ENCODE measurements at places on chromosomes 3 and 15.

DNA sequence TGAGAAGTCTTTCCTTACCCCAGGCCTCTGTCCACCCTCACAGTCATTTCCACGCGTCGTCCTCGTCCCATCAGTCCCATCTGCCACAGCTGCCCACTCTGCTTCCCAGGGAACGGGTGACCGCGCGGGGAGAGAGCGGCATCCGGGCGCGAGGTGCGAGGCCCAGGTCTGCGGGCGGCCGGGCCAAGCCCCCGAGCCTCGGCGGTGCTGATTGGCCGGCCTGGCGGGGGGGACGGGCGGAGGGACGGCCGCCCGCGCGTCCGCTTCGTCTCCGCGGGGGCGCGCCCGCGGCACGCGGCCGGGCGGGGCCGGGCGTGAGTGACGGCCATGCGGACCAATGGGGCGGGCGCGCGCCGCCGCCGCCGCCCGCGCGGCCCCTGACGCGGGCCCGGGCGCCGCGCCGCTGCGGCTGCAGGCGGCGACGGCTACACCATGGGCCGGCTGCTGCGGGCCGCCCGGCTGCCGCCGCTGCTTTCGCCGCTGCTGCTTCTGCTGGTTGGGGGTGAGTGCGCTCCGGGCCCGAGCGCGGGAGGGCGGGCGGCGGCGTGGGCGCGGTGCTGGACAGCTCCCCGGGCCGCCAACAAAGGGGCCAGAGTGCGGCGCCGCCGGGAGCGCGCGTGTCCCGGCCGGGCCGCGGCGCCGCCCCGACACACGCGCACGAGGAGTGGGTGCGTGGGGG, at the start of gene PODXL2:
TSS of gene PODXL2 (plus strand) at position 398 of the 679 bp plus-strand sequence. CDS start at position 433, 35 bp downstream.
- DNase-seq = peak; percentile 30

- peak; percentile 76 for DNase-seq
Observed at GRCh38 chr15:31263751-31264558, 62.7 kb upstream of the KLF13 start.

DNA sequence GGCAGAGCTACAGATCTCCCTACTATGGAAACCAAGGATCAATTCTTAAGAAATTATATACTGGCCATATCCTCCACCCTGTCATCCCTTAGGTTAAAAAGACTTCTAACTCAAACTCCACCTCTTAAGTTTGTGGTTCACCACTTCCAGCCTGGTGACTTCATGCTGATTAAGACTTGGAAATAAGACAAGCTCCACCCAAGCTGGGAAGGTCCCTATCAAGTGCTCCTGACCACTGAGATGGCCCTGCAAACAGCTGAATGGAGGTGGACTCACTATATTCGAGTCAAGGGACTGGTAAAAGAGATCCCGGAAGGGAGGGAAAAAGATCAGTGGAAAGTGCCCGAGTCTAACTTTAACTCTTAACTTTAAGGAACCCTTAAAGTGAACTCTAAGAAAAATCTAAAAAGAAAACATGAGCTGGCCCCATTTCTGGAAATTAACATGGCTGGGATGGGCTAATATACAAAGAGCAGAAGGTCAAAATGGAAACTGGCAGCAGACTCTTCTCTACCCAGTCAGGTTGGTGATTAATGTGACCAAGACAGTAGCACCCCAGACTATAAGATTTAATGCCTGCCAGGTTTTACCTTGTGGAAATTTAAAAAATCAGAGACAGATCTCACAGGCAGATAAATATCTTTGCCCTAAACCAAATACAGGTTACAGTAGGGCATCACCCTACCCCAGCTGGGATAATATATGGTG, 43.9 kb downstream of the PPCDC start:
- DNase-seq = peak; percentile 14

- DNase-seq = no peak
Observed at GRCh38 chr3:5250467-5251195, 63.1 kb downstream of the EDEM1 start.

- no peak for DNase-seq
Observed at GRCh38 chr3:45844616-45845015, 2.7 kb upstream of the LZTFL1 start.

DNA sequence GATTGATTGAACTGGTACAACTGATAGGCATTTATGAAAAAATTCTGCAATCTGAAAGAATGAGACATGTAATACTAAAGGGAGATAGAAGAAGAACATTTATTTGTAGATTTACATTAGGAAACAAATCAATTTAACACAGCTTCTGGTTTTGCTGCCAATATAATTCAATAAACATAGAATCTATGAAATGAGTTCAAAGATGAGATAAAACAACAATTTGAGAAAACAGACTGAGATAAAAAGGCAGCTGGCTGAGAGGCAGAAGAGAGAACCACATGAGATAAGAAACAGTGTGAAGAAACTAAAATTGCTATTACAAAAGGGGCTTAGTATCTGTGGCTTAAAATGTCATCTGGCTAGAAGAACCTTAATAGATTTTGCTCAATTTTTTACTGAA, 176.6 kb downstream of the PYDC2 start:
- no peak for DNase-seq

GRCh38 chr15:92151741-92152140, 241.9 kb upstream of the ST8SIA2 start:
- DNase-seq = no peak

GRCh38 chr15:87567406-87568030, 689.0 kb downstream of the NTRK3 start:
- DNase-seq = no peak

GRCh38 chr3:117553461-117553860, 843.9 kb downstream of the TUSC7 start:
- DNase-seq = no peak

DNA sequence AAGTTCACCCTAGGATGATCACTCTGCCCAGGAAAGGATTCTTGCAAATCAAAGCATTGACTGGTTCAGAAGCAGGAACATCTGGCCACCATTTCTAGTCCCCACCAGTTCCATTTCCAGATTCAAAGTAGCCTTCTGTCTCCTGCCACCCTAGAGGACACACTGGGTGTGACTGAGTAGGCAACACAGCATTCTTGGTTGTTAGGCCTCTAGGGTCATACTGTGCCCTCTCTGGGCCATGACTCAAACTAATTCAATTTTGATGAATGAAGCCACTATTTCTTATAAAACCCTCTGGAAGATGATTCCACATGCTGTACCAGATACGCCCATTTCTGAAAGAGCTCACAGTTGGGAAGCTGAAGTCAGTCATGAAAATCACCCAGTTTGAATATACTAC, 69.7 kb downstream of the WDR76 start:
- no peak for DNase-seq

Data from activated CD4-positive, alpha-beta T cell treated with anti-CD3 and anti-CD28 coated beads for 4 hours (primary cell).